ENCODE measurements at places on chromosomes 3 and 15.
A peak's percentile ranks its signal among the peaks of the same experiment; 100 is the strongest.

GRCh38 chr3:159894386-159894785 is 94.2 kb upstream of the IL12A start:
- DNase-seq: no peak

- DNase-seq: no peak
Observed at GRCh38 chr15:89326316-89326715, 8.3 kb downstream of the POLG start.

- DNase-seq: no peak
Observed at GRCh38 chr3:55364421-55364820, 122.7 kb downstream of the WNT5A start.

DNA sequence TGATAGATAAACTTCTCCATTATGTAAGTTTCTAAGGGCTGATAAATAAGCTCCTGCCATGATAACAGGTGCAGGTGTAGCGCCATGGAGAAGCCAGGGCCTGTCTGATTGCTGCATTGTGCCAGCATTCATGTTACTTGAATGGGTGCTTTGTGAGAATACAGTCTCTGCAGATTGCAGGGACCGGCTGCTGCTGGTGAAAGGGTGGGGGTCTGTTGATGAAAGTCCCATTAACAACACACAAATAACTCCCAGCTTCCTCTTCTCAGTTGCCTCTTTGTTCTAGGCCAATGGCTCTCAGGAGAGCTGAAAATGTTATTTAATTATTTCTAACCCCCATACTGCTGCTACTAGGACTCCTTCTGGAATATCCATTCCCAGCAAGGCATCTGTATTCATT is 77.2 kb downstream of the RTP4 start:
- DNase-seq: no peak

GRCh38 chr3:13651775-13652428 is 103.0 kb downstream of the FBLN2 start:
- no peak for DNase-seq

DNA sequence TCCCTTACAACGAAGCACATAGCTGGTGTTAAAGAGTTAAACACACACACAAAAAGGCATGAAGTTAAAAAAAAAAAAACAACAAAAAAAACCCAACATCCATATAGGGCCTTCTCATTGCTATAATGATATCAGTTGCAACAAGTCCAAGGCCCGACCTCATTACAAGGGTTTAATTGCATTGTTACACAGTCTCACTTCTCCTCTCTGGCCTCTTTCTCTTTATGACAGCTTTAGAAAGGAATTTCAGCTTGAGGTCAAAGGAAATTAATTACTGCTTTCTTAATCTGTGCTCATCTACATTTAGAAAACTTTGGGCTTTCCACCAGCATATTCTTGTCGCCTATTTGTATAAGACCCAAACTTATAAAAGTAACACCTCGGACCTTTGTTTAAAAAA is 342.1 kb downstream of the NR2F2 start:
- no peak for DNase-seq

DNA sequence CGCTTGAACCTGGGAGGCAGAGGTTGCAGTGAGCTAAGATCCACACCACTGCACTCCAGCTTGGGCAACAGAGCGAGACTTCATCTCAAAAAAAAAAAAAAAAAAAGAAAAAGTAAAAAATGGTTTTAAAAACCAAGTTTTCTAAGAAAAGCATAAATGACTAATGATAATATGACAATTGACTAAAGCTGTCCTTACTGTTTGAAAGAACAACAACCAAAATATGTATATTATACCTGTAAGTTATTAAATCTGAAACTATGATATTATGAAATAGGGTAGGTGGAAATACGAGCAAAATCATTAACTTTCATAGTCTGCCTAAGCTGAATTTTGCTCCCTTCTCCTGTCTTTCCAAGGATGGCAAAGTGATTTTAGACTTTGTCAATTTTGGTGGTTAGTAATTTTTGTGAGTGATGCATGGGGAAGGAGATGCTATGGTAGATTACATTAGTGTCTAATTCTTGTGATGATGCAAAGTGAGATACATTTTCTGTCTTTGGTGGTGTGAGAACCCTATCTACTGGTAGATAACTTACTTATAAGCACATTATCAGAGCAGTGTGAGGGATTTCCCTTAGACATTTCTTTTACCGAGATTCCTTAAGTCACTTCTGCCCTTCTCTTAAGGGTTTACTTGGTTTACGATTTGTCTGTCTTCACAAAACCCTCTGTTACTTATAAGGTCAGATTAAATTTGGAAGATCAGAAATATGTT is 10.6 kb upstream of the CHD2 start:
- DNase-seq: no peak

- no peak for DNase-seq
Observed at GRCh38 chr15:93150910-93151881, 62.2 kb upstream of the RGMA start.

DNA sequence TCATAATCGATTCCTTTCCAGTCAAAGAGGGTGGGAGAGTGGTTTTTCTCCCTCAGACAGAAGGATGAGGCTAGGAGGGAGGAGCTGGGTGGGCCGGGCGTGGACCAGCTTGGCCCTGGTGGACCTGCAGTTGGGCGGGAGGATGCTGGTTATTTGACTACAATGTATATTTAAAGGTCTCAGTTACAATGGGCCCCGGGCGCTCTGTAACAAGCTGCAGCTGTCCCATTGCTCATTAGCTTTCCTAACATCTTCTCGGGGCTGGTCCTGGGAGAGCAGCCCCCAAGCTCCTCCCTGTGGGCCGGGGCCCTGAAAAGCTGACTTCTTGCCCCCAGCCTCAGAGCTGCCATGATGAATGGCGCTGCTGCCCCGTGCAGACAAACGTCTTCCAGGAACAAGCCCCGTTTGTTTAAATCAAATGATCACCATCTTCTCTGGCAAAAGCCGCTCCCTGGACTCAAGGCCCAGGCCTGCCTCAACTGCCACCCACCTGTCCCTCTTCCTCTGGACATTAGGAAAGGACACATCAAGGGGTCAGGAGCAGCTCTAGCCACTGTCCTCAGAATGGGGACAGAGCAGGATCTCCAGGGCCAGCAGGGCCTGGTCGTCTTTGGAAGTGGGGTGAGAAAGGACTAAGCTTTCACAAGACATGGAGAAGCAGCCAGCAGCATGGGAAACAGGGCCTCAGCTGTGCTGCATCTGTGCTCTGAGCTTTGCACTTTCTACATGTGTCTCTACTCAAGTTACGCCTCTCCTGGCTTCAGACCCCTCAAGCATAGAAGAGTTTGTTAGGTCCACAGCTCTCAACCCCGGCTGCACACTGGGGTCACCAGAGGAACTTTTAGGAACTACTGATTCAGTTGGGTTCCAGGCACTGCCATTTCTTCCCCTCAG is 38.6 kb downstream of the MAGEF1 start:
- DNase-seq: no peak

DNA sequence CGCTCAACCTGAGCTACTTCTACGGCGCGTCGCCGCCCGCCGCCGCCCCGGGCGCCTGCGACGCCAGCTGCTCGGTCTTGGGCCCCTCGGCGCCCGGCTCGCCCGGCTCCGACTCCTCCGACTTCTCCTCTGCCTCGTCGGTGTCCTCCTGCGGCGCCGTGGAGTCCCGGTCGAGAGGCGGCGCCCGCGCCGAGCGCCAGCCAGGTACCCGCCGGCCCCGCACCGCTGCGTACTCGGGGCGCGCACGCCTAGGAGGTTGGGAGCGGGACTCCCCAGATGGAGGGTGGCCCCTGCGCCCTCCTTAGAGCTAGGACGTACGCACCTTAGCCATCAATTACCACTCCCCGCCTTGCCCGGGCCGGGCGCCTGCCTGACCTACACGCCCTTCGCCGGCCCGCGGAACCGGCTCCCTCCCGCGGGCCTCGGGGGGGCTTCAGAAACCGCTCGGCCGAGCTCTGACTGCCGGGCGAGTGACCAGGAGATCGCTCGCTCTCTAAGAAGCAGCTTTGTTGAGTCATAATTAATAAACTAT is 466 bp downstream of the NFKBIZ start:
- DNase-seq: no peak

- DNase-seq: no peak
Observed at GRCh38 chr3:13020159-13020750, 53.0 kb downstream of the IQSEC1 start.

GRCh38 chr15:74613089-74613952 is 2.3 kb upstream of the CLK3 start:
- no peak for DNase-seq

- peak; percentile 63 for DNase-seq
Observed at GRCh38 chr3:197749315-197749600, 425 bp upstream of the FYTTD1 start.

GRCh38 chr15:62348118-62348517 is 183.0 kb upstream of the C2CD4B start:
- DNase-seq: no peak

- peak; percentile 1 for DNase-seq
Observed at GRCh38 chr3:56557831-56558170, 826 bp downstream of the CCDC66 start.

DNA sequence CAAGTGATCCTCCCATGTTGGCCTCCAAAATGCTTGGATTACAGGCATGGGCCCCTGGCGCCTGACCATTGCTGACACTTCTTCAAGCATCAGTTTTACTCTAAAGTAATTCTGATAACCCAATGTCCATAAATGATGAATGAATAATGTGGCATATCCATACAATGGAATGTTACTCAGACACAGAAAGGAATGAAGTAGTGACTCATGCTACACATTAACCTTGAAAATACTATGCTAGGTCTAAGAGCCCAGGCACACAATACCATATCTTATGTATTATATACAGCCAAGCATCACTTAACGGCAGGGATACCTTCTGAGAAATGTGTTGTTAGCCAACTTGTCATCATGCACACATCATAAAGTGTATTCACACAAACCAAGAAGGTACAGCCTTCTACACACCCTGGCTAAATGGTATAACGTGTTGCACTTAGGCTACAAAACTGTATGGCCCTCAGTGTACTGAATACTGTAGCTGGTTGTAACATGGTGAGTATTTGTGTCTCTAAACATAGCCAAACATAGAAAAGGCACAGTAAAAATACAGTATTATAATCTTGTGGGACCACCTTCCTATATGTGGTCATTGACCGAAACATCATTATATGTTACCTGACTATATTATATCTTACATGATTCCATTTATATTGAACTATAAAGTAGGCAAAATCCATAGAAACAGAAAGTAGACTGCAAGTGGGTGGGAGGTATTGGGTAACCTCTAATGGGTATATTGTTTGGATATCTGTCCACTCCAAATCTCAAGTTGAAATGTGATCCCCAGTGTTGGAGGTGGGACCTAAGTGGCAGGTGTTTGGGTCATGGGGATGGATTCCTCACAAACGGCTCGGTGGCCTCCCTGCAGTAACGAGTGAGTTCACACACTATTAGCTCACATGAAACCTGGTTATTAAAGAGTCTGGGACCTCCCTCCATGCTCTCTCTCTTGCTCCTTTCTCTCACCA is 31.4 kb downstream of the MKRN2 start:
- peak; percentile 35 for DNase-seq

GRCh38 chr15:31497838-31498237 is 171.2 kb downstream of the KLF13 start:
- DNase-seq: no peak

GRCh38 chr15:26928051-26928450 is 42.9 kb upstream of the GABRG3 start:
- DNase-seq: no peak

- DNase-seq: no peak
Observed at GRCh38 chr3:3355442-3355841, 176.0 kb upstream of the CRBN start.

DNA sequence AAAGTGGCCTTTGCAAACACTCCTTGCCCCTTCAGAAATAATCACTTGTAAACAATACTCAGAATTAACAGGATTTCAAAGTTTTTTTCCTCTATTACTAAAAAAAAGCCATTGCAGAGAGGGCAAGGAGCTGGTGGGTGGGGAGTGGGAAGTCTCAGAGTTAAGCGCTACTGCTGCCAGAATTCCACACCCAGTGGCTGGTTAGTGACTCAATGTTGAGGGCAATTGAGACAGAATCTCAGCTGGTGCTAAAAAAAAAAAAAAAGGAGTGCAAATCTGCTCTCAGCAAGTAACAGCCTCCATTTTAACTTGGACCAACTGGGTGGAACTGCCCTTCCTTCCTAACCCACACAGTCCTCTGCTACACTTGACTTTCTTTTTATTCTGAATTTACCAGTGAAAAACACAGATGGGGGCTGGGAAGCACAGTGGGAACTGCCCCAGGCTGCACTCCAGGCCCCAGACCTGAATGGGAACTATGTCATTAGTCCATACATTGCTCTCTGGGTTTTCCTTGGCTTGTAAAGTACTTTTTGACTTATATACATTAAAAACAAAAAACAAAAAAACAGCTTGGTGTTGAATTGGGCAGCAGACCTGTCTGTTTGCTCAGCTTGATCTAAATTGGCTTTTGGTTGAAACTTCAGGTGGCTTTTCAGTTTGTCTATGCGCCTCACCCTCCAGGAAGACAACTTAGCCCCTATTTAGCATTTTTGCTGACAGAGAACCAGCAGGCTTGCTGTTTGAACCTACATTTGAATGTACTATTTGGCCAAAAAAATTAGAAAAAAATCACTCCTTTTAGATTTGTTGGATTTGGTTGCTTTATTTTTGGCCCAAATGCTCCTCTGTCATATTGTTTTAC is 357.8 kb upstream of the TBL1XR1 start:
- peak; percentile 67 for DNase-seq

GRCh38 chr3:16520970-16521881 is 7.7 kb upstream of the RFTN1 start:
- DNase-seq: no peak

- DNase-seq: no peak
Observed at GRCh38 chr3:31699309-31699953, 166.7 kb downstream of the STT3B start.

DNA sequence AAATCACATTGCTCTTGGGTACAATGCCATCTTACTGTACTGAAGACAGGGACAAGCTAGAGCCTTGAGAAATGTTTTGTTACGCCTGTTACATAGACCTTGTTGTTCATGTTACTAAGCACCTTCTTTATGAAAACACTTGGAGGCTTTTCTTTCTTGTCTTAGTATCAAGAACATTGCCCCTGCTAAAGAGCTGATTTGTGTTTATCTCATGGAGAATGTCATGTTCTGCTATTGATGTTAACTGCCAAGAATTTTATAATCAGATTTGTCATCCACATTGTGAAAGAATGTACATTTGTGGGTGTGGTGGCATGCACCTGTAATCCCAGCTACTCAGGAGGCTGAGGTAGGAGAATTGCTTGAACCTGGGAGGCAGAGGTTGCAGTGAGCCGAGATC is 431.3 kb upstream of the MDFIC2 start:
- no peak for DNase-seq

GRCh38 chr15:70569091-70569713 is 194.2 kb downstream of the UACA start:
- peak; percentile 74 for DNase-seq

GRCh38 chr3:101072300-101072699 is 79.1 kb upstream of the ABI3BP start:
- peak; percentile 49 for DNase-seq

DNA sequence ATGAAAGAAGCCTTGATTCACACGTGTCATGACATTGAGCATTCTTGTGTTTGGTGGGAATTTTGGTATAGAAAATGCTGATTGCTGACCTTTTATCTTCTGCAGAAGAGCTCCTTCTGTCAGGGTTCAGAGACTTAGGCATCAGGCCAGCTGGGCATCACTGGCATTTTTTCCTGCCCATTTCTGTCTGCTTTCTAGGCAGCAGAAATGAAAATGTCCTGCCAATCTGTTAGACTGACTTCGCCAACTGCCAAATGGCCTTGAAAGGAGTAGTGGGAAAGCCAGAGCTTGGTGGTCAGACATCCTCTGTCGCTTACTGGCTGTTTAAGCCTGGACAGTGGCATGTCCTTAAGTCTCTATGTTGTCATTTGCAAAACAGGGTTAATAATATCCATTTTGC is 57.4 kb downstream of the EEFSEC start:
- DNase-seq: no peak

Measured in fibroblast of pulmonary artery (primary cell).